T-helper 2 cell treated with Interferon-gamma antibody and Interleukin-4, amounts not matched to agents 5 μg/mL and 100 μg/mL, for 36 hours (primary cell): ENCODE measurements at places on chromosomes 5 and 9.

GRCh38 chr9:136996361-136997292 is at the start of gene CLIC3:
CLIC3 (minus strand) TSS chr9:136996568; CDS start chr9:136996543, 25 bp downstream.
- H3K4me1 ChIP-seq = peaks cover 35% of the 10 kb centered on the region
- peak within 1 kb of the TSS; percentile 42 for H3K4me3 ChIP-seq
- H3K27me3 ChIP-seq = peaks cover 6% of the 10 kb centered on the region
- DNase-seq = no peak
- H3K36me3 ChIP-seq = peaks cover 7% of the 10 kb centered on the region

DNA sequence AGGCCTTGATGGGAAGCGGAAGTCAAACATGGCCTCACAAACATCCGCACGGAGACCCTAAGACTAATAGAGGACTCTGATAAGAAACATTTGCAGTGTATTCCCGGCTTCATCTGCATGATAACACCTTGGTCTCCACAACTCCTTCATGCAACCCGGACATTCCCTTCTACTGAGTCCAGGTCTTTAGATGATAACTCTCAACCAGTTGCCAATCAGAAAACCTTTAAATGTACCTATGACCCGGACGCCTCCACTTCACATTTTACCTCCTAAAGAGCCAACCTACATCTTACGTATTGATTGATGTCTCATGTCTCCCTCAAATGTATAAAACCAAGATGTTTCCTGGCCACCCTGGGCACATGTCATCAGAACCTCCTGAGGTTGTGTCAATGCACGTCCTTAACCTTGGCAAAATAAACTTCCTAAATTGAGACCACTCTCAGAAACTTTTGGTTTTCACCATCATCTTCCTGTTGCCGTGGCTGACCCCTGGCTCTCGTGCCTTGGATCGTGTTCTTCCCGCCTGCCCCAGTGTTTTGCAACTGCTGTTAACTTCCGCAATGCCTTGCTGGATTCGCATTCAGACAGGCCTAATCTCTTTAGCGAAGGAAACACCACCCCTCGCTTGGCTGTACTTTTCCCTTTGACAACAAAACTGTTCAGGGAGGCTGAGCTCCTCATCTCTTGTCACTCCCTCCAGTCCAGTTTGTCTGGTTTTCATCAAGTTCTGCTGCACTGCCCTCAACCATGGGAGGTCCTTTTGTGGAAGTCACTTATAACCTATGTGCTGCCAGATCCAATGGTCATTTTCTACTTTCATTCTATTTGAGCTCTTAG is 1.1 kb upstream of the DAP start:
- H3K4me1 ChIP-seq = peaks cover 24% of the 10 kb centered on the region
- no peak for DNase-seq
- H3K27ac ChIP-seq = peak overlapping the region; percentile 56
- H3K27me3 ChIP-seq = peaks cover 10% of the 10 kb centered on the region
- H3K4me3 ChIP-seq = peak overlapping the region; percentile 75
- peaks cover 6% of the 10 kb centered on the region for H3K36me3 ChIP-seq

- no peak for DNase-seq
- no peak overlapping the region for H3K4me3 ChIP-seq
- peaks cover 17% of the 10 kb centered on the region for H3K27me3 ChIP-seq
- no peaks in the 10 kb centered on the region for H3K36me3 ChIP-seq
- H3K4me1 ChIP-seq = peaks cover 5% of the 10 kb centered on the region
- no peak overlapping the region for H3K27ac ChIP-seq
These were observed 14.4 kb upstream of the SLC46A2 start for GRCh38 chr9:112905084-112905483.

- H3K4me3 ChIP-seq = no peak overlapping the region
- no peaks in the 10 kb centered on the region for H3K27me3 ChIP-seq
- no peak overlapping the region for H3K27ac ChIP-seq
- no peak for DNase-seq
- H3K4me1 ChIP-seq = no peaks in the 10 kb centered on the region
These were observed 70.4 kb downstream of the NFIB start for GRCh38 chr9:14243514-14244042.

DNA sequence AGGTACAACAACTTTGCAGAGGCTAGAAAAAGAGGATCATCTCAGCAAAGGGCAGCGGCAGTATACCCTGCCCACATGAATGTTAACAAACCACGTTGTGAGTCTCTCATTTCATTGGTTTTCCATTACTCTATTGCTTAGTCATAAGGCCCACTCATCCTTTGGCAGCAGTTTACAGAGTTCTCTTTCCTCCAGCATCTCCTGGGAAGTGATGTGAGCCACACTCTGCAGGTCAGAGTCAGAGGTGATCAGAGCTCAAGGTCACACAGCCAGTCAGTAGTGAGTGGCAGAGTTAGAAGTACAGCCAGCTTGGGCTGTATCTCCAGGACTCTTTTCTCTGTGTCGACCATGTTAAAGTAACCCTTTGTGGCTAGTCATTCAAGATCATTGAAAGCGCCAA is 599.6 kb upstream of the GRAMD2B start:
- H3K36me3 ChIP-seq = no peaks in the 10 kb centered on the region
- H3K4me1 ChIP-seq = no peaks in the 10 kb centered on the region
- no peak overlapping the region for H3K4me3 ChIP-seq
- no peaks in the 10 kb centered on the region for H3K27me3 ChIP-seq
- no peak for DNase-seq

- no peak overlapping the region for H3K4me3 ChIP-seq
- no peaks in the 10 kb centered on the region for H3K27me3 ChIP-seq
- H3K27ac ChIP-seq = no peak overlapping the region
- no peaks in the 10 kb centered on the region for H3K36me3 ChIP-seq
- no peak for DNase-seq
These were observed 87.8 kb upstream of the TLR4 start for GRCh38 chr9:117616431-117616831.

- H3K27me3 ChIP-seq = no peaks in the 10 kb centered on the region
- H3K27ac ChIP-seq = no peak overlapping the region
- no peaks in the 10 kb centered on the region for H3K36me3 ChIP-seq
These were observed 149.5 kb upstream of the PHYKPL start for GRCh38 chr5:178381921-178382695.

DNA sequence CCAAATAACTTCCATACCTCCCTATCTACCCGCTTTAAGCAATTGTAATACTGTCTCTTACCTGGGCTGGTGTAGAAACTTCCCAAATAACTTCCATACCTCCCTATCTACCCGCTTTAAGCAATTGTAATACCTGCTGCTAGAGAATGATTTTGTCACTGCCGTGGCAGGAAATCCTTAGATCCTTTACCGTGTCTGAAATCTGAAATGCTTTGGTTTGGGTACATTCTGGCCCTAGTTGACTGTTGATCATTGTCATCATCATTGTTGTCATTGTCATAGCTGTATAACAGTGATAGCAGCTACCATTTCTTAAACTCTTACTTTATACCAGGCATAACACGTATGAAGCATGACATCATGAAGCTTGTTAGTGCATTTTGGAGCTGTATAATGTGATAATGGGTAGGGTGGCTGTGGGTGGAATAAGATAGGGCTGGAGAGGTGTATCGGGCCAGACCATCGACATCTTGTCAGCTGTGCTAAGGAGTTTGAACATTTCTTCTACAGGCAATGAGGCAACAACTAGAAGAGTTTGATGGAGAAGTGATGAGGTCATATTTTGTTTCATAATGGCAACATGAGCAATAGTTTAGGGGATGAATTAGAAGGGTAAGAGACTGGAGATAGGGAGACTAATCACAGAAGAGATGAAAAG is 15.7 kb downstream of the PIP5K1B start:
- no peak overlapping the region for H3K4me3 ChIP-seq
- no peak overlapping the region for H3K27ac ChIP-seq
- H3K36me3 ChIP-seq = no peaks in the 10 kb centered on the region
- peaks cover 5% of the 10 kb centered on the region for H3K4me1 ChIP-seq

DNA sequence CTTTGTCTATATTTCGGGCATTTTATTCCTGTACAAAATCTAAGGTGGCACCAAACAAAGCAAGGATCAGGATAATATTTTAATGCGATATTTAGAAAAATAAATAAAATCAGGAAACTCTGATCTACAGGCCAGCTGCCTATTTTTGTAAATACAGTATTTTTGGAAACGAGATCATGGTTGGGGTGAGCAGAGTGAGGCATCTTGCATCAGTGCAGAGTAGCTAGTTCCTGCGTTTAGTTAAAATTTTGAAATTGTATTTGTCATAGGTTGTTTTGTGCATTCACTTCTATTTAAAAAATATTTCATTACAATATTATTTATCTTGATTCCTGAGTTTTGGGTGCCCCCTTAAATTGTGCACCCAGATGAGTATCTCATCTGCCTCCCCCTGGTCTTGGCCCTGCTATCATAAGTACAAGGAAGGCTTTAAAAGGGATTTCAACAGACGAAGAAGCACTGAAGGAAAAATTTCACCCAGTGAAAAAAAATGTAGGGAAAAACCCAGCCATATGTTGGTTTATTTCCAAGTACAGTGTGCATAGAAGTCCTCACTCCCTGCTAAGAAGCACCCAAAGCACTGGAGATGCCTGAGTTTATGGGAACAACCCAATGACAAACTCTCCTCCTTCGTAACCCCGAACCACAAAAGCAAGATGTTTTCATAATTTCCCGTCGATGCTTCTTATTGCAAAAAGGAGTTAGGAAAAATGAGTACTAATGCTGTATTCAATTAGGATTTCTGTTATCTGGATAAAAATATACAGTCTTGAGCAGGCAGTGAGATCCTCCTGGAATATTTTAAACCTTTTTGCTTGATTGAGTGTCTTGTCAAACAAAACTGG is 304.7 kb upstream of the CLINT1 start:
- no peak overlapping the region for H3K27ac ChIP-seq
- no peak for DNase-seq
- no peak overlapping the region for H3K4me3 ChIP-seq
- no peaks in the 10 kb centered on the region for H3K36me3 ChIP-seq

DNA sequence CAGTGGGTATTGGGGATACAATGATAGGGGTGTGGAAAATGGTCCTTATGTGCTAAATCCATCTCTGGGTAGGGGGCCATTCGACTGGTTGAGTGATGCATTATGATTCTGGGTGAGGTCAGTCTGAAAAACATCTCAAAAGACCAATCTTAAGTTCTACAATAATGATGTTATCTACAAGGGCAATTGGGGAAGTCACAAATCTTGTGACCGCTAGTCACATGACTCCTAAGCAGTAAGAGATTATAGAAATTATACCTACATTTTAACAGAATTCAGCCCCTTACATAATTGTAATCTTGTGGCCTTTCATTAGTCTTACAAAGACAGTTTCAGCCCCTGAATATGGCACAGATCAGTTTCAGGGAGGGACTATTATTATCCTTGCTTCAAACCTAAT is 224.7 kb downstream of the PIK3R1 start:
- peaks cover 31% of the 10 kb centered on the region for H3K27me3 ChIP-seq
- H3K27ac ChIP-seq = no peak overlapping the region
- no peaks in the 10 kb centered on the region for H3K36me3 ChIP-seq
- no peak overlapping the region for H3K4me3 ChIP-seq
- peaks cover 11% of the 10 kb centered on the region for H3K4me1 ChIP-seq

DNA sequence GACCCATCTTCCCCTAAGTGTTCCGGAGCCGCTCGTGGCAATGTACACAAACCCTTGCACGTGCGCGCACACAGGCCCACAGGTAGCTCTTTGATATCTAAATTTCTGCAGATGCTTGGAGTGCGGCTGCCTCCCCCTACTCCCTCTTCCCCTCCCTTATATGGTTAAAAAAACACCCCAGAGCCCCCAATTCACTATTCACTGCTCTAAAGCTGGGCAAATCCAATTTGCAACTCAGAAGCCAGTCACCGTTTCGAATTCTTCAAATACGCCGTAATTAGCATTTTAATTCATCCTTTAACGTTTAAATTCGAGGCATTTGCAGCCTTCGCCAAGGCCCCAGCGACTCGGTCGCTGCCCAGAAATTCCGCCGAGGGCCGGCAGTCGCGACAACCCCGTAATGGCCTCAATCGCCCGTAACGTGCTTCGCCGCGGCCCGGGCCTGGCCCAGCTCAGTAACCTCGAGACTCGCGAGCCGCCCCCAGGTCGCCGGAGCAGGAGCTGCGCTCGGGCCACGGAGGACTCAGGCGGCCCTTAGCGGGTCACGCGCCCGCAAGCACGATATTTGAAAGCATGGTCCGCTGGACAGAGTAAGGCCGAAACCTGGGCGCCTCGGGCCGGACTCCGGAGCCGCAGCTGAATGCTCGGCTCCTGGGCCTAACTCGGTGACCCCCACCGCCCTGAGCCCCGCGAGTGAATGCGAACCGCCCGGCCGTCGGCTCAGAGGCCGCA is 1.3 kb downstream of the IRX2 start:
- no peaks in the 10 kb centered on the region for H3K4me1 ChIP-seq
- H3K27ac ChIP-seq = peak overlapping the region; percentile 82
- H3K36me3 ChIP-seq = no peaks in the 10 kb centered on the region
- H3K4me3 ChIP-seq = peak overlapping the region; percentile 26
- no peak for DNase-seq

GRCh38 chr9:134916161-134916665 is 1.5 kb downstream of the FCN1 start:
- no peak for DNase-seq
- no peaks in the 10 kb centered on the region for H3K4me1 ChIP-seq
- no peaks in the 10 kb centered on the region for H3K36me3 ChIP-seq
- H3K27ac ChIP-seq = no peak overlapping the region
- H3K27me3 ChIP-seq = no peaks in the 10 kb centered on the region

DNA sequence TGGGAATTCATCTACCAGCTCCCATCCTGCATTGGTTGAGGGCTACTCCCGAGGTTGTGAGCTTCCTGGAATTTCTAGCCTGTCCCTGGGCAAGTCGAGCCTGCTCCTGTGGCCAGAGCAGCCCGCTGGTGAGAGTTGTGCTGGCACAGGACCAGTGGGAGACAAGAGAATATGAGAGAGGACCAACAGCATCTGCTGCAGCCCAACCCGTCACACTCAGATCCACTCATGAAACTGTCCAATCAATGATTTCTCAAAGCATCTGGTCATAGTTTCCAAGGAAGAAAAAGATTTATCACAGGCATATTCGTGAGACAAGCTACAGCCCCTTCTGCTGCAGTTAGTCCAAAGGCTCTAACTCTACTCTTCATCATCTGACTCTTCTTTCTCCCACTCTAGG is 64.4 kb upstream of the RAI14 start:
- H3K27ac ChIP-seq = no peak overlapping the region
- DNase-seq = no peak
- H3K4me1 ChIP-seq = peaks cover 4% of the 10 kb centered on the region
- no peaks in the 10 kb centered on the region for H3K36me3 ChIP-seq

DNA sequence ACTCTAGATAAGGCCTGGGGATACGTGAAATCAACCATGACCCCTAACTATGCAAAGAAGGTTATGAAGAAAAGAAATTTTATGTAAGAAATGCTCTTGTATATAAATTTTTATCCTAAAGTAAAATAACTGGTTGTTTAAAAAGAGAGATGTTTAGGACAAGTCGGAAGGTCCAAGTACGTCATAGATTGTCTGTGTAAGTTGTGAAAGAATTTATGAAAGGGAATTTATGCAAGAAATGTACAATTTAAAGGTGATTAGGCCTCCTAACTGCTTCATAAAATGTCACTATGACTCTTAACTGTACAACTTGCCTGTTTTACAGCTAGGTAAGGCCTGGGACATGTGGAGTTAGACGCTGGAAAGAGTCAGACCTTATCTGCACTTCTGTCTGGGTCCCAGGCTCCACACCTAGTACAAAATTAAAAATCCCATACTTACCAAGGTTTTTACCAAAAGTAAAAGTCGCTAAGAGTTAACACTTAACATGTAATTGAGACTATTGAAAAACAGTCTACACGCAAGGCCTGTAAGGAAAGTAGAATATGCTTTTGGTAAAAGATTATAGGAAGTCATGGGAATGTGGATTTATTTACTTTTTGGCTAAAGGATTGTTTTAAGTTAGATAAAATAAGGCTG is 77.4 kb downstream of the KIAA0825 start:
- no peak overlapping the region for H3K27ac ChIP-seq
- no peak for DNase-seq
- no peak overlapping the region for H3K4me3 ChIP-seq
- peaks cover 3% of the 10 kb centered on the region for H3K36me3 ChIP-seq

- no peaks in the 10 kb centered on the region for H3K36me3 ChIP-seq
- DNase-seq = no peak
- H3K4me1 ChIP-seq = no peaks in the 10 kb centered on the region
These were observed 104.3 kb downstream of the SAXO1 start for GRCh38 chr9:18928711-18929110.
